ENCODE measurements at places on chromosomes 1 and 21.

DNA sequence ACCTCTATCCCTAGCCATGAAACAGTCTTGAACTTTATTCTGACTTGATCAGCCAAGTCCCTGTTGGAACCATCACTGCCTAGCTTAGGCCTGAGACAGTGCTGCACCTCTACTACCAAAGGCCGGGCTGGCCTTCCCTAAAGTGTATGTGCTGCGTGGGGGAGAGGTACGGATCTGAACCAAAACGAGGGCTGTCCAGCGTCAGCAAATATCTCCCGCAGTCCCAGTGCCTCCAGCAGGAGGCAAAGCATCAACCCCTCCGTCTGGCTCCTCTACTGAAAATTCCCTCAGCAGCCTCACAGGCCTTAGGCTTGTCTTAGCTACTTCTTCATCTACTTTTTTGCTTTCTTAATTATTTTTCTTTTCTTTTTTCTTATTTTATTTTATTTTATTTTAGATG is 33.3 kb upstream of the KIF26B start:
- no peak for DNase-seq

DNA sequence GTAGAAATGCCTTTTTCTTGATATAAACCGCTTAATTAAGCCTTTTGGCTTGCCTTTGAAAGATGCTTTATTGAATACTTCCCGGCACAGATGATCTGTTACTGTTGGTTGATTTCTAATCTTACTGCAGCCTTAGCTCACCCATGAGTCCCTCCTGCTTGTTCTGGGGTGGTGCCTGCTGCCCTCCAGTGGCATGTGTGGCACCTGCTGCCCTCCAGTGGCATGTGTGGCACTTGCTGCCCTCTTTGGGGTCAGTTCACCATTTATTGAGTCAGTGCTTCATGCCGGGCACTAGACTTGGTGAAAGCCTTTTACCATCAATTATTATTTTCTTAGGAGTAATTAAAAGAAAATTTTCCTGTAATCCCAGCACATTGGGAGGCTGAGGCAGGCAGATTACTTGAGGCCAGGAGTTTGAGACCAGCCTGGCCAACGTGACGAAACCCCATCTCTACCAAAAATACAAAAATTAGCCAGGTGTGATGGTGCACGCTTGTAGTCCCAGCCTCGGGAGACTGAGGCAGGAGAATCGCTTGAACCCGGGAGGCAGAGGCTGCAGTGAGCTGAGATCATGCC is 54.3 kb downstream of the ADARB1 start:
- DNase-seq: peak; percentile 81

GRCh38 chr21:33278721-33279120 is 12.6 kb downstream of the IL10RB start:
- DNase-seq: no peak

- peak; percentile 45 for DNase-seq
Observed at GRCh38 chr21:41610042-41610839, 102.3 kb upstream of the TMPRSS2 start.

DNA sequence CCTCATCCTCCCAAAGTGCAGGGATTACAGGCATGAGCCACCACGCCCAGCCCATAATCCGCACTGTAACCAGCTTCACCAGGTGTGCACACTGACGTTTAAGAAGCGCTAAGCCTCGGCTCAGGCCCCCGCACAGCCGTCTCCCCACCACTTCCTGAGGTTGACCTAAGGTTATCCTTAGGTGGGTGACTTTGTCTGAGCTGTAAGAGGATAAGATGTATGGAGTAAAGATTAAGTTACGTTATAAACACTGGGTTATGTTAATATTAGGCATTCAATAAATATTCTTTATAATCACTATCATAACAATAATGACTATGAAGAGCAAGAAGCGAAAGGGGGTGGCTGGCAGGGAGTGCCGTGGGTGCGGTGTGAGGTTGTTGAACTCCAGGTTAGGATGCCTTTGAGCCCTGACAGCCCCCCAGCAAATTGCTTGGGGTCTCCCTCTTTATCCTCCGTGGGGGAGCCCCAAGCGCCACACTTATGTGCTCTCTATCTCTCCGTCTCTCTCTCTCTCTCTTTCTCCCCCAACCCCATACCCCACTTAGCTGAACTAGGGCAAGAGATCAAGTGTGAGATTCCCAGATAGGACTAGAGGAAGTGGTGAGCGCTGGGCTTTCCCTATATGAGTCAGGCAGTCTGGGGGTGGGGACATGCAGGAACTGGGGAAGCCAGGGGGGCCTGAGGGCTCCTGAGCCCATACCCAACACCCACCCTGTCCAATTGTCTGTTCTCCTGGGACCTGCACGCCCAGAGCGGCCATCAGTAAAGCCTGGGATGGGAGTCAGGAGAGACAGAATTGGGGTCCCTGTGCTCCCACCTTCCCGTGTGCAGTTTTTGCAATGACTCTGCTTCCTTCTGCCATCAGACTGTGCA is 7.6 kb downstream of the EFHD2 start:
- DNase-seq: no peak

- peak; percentile 59 for DNase-seq
Observed at GRCh38 chr1:1230656-1231399, 973 bp downstream of the SDF4 start.

DNA sequence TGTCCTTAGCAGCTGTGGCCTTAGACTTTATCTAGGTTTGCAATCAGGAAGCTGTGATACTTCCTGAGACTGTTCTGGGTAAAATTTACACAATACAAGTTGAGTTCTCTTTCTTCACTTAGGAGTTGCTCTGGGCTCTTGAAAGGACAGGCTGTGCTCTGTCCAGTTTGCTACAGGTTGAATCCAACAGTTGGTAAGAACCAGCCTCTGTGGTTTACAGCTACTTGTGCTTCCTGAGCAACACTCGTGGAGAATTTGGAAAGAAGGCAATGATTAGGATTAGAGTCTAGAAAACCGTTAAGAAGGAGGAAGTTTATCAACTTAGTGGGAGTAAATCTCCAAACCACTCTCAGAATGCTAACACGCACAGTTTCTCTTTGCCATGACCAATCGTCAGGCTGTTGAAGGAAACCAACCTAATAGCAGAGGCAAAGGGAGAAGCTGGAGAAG is 26.8 kb downstream of the GFI1 start:
- no peak for DNase-seq

DNA sequence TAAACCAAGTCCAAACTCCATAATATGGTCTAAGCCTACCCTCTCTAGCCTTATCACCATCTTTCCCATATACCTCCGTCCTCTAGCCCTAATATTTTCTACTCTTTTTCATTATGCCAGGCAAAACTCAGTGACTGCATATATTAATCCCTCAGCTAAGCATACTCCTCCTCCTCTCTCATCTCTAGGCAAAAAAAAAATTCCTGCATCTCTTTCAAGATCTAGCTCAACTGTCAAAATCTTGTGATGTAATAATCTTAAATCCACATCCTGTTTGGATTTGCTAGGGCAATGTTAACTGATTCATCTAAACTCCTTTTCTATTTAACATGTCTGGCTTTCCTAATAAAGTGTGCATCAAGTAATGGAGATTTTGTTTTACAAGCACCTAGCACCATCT is 20.4 kb downstream of the PRPF38A start:
- DNase-seq: no peak

- DNase-seq: no peak
Observed at GRCh38 chr1:245682638-245683628, 528.1 kb downstream of the KIF26B start.

DNA sequence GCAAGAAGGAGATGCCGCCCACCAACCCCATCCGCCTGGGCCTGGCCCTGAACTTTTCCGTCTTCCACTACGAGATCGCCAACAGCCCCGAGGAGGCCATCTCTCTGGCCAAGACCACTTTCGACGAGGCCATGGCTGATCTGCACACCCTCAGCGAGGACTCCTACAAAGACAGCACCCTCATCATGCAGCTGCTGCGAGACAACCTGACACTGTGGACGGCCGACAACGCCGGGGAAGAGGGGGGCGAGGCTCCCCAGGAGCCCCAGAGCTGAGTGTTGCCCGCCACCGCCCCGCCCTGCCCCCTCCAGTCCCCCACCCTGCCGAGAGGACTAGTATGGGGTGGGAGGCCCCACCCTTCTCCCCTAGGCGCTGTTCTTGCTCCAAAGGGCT is 732 bp downstream of the SFN start:
- DNase-seq: no peak

DNA sequence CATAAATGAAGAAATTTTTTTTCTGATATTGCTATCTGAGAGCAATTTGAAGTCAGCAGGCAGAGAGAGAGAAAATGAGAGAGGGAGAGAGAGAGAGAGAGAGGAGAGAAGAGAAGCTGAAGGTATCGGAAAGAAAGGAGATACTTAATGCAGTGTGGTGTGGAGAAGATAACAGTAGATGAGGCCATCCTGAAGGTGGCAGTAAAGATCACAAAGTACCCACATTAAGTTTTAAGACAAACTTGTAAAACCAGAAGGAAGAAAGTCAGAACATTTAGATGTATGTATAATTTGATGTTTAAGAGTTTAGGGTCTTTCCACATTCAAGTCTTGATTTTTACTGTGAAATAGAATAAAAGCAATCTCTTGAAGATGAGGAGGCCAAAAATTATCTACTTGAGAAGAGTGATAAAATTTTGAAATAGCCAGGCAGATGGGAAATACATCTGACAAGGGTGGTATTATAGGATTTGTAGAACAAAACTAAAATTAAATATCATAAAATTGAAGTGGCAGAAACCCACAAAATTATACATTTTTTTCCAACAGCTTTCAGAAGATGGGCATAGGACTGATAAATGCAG is 1753.4 kb downstream of the MRPL39 start:
- DNase-seq: peak; percentile 60

Measured in NAMALWA (cell line).